ENCODE measurements at places on chromosomes 12 and 14.

GRCh38 chr12:72543777-72544467 lies 271.8 kb downstream of the TRHDE start:
- DNase-seq, result no peak

- peak; percentile 93 for DNase-seq
Measured at GRCh38 chr14:74596741-74597450, 15.1 kb downstream of the LTBP2 start.

GRCh38 chr12:78392918-78393317 lies 471.7 kb upstream of the SYT1 start:
- DNase-seq, result peak; percentile 20

- DNase-seq, result no peak
Measured at GRCh38 chr12:40903040-40903439, 210.8 kb downstream of the CNTN1 start.

GRCh38 chr14:94001016-94001415 lies 3.9 kb downstream of the CCDC197 start:
- no peak for DNase-seq

- DNase-seq, result no peak
Measured at GRCh38 chr12:100166232-100166631, 23.6 kb upstream of the BLTP3B start.

DNA sequence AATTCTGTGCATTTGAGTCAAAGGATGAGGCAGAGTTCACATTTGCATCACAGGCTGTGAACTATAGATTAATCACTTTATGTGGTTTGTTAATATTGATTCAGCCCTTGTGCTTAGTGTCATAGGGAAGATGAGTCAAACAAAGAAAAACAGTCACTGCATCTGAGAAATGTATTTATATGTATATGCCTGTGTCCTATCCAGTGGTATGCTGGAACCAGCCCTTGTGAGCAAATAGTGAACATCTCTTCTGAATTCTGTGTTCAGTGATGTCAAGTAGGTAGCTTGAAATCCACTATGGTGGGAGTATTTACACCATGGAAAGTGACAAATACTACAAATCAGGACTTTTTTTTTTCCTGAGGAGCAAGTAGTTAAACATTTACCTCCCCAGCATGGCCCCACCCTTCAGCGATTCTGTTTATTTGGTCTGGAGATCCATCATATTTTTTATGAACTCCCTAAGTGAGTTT lies 128.5 kb downstream of the HMGA2 start:
- peak; percentile 83 for DNase-seq

- no peak for DNase-seq
Measured at GRCh38 chr14:48027115-48027514, 351.7 kb upstream of the MDGA2 start.

DNA sequence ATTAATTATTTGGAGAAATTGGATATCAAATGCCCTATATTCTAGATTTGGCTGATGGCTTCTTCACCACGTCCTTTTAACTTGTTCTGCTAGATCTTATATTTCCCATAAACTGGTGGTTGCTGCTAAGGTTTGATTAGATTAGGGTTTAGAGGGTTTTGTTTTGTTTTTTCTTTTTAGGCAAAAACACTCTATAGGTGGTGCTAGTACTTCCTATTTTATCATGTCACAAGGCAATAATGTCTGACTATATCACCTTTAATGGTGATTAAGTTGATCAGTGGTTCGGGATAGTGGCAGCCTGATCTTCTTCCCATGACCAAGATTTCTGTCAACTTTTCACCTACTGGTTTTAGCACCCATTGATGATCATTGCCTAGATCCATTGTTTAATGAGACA lies 455.1 kb downstream of the RAD51B start:
- no peak for DNase-seq

DNA sequence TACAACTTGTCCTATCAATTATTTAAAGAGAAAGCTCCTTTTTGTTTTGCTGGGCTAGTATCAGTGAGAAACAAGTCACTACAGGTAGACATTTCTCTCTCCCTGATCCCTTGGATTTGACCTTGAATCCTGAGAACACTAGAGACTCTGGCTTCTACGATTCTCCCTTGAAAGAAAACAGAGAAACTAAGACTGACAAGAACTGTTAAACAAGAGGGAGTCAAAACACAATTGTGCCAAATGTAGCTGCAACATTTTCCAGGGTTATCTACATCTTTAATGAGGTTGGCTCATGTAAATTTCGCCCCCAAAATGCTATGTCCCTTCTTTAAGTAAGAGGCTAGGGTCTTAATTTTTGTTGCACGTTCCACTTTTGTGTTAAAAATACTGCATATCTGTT lies 62.4 kb downstream of the SLC38A1 start:
- no peak for DNase-seq

DNA sequence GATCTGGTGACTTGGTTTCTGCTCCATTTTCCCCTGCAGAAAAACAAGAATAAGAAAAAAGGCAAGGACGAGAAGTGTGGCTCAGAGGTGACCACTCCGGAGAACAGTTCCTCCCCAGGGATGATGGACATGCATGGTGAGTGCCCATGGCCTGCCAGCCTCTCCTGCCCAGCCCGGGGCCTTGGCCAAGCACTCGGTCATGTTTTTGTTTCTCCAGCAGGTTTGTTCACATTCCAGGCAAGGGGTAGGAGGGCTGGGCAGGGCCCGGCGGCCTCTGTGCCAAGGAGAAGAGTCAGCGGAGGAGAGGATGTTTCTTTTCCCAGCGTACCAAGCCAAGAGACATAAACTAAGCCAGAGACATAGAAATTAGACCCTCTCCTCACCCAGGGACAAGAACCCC lies 13.6 kb downstream of the BCL7A start:
- no peak for DNase-seq

DNA sequence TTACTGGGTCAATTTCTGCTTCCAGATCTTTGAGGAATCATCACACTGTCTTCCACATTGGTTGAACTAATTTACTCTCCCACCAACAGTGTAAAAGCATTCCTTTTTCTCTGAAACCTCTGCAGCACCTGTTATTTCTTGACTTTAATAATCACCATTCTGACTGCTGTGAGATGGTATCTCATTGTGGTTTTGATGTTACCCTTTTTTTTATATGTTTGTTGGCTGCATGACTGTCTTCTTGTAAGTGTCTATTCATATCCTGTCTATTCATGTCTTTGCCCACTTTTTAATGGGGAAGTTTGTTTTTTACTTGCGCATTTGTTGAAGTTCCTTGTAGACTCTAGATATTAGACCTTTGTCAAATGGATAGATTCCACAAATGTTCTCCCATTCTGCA lies 324.9 kb downstream of the NAV3 start:
- DNase-seq, result no peak

- no peak for DNase-seq
Measured at GRCh38 chr14:55053500-55053899, 2.1 kb downstream of the MAPK1IP1L start.

DNA sequence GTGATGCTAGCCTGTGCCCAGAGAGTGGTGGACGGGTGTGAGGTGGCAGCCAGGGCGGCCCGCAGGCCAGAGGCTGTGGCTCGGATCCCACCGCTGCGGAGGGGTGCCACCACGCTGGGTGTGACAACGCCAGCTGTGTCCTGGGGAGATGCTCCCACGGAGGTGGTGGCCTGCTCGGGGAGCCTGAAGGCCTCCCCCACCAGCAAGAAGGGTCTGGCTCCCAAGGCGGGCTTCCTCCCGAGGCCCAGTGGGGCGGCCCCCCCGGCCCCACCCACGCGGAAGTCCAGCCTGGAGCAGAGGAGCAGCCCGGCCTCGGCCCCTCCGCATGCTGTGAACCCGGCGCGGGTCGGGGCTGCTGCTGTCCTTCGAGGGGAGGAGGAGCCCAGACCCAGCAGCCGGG lies 38.2 kb downstream of the KIF26A start:
- DNase-seq, result no peak

DNA sequence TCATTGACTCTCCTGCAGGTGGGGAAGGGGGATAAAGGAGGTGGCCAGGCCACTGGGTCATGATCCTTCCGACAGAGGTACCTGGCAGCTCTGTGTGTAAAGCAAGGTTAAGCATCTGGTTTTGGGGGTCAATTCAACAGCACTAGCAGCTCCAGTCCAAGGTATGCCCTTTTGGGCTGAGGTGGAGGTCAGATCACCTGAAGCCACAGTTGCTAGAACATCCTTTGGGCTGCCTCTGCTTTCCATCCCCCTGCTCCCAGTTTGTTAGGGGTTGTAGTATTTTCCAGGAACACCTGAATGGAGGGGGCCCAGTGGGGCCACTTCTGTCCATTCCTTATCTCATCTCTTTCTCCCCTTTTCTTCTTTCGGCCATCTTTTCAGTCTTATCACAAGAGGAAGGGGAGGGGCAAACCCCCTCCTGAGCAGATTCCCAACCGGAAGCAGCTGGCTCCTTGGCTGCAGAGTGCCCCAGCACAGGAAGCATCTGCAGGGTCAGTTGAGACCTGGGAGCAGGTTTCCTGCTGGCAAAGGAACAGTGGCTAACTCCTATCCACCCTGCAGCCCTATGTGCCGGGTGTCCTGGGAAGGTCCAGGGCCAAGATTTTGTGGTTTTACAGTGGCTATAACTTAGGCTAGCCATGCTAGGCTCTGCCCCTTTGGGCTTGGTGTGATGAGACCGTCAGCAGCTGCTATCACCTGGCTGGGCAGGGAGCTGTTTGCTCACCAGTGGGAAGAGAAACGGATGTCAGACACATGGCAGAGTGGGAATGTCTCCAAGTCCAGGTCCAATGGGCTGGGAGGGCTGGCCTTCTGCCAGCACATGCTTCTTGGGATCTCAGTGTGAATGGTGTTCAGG lies 40.2 kb downstream of the SH2B3 start:
- DNase-seq, result peak; percentile 71

All from cardiac fibroblast (primary cell).